ENCODE measurements at places on chromosomes 1 and 21.

- no peak for DNase-seq
These were observed 93.4 kb upstream of the CSF3R start for GRCh38 chr1:36576118-36576517.

DNA sequence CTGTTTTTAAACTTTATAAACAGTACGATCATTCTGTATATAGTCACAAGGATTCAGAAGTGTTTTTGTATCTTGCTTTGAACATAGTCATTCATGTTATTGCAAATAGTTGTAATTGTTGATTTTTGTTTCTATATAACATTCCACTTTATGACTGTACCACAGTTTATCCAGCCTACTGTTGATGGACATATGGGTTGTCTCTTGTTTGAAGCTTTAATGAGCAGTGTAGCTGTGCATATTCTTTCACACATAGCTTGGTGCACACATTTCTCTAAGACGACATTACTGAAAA lies 6.1 kb downstream of the CD101 start:
- no peak for DNase-seq

DNA sequence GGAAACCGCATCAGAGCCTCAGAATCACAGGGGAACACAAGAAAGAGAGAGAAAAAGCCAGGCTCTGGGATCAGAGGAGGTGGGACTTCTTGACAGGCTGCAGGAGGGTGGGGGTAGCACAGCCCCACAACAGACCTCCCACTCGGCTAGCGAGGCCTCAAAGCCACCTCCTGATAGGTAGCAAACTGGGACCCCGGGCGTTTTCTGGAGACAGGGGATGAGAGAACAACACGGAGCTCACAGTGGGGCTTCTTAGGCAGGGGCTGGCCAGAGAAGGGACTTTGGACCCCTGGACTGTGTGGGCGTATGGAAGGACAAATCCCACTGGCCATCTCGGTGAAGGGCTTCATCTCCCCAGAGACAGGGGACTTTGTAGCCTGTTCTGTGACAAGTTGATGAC lies 116.3 kb downstream of the AJAP1 start:
- no peak for DNase-seq

DNA sequence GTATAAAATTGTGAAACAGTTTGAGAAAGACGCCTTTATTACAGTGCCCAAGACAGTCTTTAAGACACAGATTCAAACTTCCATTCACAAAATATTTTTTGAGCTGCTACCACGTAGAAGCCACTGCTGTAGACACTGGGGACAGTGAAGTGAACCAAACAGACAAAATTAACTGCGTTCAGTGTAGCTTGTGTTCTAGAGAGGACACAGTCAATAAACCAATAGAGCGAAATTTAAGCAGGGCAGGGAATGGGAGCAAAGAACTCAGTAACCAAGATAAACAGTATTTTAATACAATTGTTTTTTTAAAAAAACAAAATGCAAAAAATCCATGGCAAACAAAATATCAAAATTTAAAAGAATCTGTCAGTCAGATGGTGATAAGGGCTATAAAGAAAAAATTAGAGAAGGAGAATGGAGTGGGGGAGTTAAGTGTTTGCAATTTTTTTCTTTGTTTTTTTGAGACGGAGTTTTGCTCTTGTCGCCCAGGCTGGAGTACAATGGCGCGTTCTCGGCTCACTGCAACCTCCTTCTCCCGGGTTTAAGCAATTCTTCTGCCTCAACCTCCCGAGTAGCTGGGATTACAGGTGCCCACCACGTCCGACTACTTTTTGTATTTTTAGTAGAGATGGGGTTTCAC lies 719 bp upstream of the PARS2 start:
- no peak for DNase-seq

GRCh38 chr1:185448591-185449186 lies 131.6 kb upstream of the IVNS1ABP start:
- no peak for DNase-seq

- DNase-seq, result no peak
These were observed 40.4 kb upstream of the LDLRAP1 start for GRCh38 chr1:25502957-25503356.

GRCh38 chr1:156914440-156914856 lies 6.0 kb upstream of the LRRC71 start:
- no peak for DNase-seq

DNA sequence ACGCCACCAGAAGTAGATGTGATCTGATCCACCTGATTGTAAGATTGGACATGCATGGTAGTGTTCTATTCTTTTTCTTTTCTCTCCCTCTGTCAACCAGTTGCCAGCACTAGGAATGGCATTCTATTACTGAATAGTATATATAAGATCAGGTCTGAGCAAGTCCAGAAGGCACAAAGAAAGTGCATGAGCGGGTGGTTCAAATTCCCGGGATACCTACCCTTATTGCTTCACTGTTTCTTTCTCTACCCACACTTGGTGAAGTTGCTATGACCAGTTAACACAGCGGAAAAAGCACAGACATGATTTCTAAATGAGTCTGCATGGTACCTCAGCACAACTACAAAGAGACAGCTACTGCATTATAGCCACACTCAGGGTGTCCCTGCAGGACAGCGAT lies 64.0 kb downstream of the SLC9A1 start:
- no peak for DNase-seq

- DNase-seq, result no peak
These were observed 48.5 kb upstream of the KCTD3 start for GRCh38 chr1:215518594-215518993.

GRCh38 chr1:61082311-61083012 lies at the start of gene NFIA:
Gene NFIA (plus strand): TSS chr1:61082561.
- no peak for DNase-seq

GRCh38 chr1:215661033-215661432 lies 93.9 kb downstream of the KCTD3 start:
- no peak for DNase-seq

Data from ascending aorta (tissue), 2 donors.